ENCODE measurements at places on chromosomes 7 and 10.

- no peak for DNase-seq
These were observed 14.9 kb downstream of the DUSP5 start for GRCh38 chr10:110512461-110513187.

GRCh38 chr10:78995987-78996791, 72.6 kb upstream of the ZMIZ1 start:
- no peak for DNase-seq

- no peak for DNase-seq
These were observed 52.8 kb upstream of the EEPD1 start for GRCh38 chr7:36100226-36100625.

- no peak for DNase-seq
These were observed 114.2 kb downstream of the EBF3 start for GRCh38 chr10:129849853-129850252.

GRCh38 chr10:74868392-74868977, 42.1 kb downstream of the KAT6B start:
- DNase-seq, result no peak

GRCh38 chr7:1540776-1541271, 10.3 kb downstream of the MAFK start:
- no peak for DNase-seq

GRCh38 chr7:44769776-44770294, 21.2 kb downstream of the ZMIZ2 start:
- no peak for DNase-seq

DNA sequence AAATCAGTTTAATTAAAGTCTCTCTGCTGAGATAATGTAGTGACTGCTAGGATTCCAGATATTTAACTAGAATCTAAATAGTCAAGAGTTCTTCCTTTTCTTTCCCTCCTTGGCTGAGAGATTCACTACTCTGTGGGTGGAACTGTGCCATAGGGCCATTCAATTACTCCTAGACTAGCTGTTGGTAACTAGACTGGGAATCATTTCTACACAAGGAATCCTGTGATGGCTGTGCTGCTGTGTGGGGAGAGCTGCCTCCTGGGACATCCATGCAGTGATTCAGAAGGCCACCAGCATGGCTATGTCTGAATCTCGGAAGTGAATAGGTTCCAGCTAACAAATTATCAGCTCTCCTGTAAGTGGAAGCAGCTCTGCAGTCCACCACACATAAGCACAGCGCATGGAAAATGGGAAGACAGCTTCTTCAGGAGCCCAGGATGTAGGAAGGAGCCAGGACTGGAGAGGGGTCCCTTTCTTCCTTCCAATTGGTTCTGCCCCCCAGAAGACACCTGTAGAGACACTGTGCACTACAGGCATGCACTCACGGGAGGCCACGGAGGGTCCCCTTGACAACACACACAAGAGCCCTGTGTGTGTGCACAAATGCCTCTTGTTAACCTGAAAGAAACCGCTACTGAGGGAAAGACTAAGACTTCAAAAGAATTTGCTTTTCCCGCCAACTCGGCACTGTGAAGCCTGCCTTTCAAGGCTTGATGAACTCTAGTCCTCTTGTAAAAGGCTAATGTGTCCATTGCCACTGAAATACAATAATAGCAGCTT, 66.5 kb downstream of the SCRN1 start:
- no peak for DNase-seq

DNA sequence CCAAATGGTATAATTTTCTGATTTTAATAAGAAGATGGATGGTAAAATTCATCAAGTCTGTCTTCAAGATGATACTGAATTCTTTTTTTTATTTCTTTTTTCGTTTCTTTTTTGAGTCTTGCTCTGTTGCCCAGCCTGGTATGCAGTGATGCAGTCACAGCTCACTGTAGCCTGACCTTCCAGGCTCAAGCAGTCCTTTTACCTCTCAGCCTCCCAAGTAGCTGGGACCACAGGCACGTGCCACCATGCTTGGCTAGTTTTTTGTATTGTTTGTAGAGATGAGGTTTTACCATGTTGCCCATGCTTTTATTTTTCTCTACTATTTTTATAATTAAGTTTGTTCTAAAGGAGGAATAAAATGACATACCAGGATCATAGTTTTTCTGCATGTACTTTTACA, 52.1 kb upstream of the HELLS start:
- DNase-seq, result no peak

- no peak for DNase-seq
These were observed 69.7 kb upstream of the FHIP2A start for GRCh38 chr10:114751856-114752255.

DNA sequence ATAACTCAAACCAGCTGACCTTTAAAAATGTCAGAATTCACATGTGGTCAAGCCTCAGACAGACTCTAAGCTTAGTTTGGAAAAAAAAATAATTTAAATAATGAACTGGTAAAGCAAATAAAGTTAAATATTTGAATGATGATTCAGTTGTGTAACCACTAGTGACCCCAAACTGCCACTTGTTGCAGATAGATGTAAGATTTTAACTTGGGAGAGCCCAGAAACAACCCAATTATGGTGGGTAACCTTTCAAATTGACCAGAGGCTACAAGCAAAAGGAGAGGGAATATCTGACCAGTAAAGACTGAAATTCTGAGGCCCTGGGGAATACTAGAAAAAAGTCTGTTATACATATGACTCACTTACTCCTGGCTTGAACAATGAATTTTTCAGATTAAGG, 268.1 kb downstream of the HPSE2 start:
- no peak for DNase-seq

GRCh38 chr7:73822319-73823173, 8.2 kb upstream of the CLDN4 start:
- no peak for DNase-seq

GRCh38 chr7:70720191-70720873, 411.6 kb upstream of the GALNT17 start:
- DNase-seq, result no peak

GRCh38 chr7:137755427-137755826, 91.3 kb downstream of the DGKI start:
- DNase-seq, result no peak

DNA sequence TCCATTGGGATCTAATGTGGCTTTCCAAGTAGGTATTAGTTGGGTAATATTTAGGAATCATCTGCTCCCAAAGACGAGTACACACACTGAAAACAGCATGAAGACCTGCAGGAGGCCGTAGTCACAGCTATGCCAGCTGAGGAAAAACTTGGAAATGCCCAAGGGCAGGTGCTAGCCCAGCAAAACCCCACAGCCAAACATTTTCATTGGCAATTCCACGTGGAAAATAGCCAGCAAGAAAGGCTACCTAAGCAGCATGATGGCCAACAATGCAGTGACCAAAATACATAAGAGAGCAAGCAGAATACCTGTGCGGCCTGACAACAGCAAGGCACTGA, 32.7 kb downstream of the DOCK4 start:
- DNase-seq, result no peak

DNA sequence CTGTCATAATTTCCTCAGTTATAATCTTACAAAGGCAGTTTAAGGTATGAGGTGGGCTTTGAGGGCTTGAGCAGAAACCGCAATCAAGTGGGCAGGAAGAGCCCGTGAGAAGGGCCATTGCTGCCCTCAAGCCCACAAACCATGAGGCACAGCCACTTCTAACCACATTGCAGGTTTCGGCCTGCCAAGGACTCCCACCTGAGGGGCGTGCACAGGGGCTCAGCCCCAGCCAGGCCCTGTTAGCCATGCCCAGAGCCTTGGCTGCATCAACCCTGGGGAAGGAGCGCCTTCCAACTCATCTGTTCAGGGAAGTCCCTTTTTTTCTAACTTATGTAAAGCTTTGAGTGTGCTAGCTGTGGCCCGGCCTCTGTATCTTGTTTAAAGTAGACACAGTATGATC, 5.9 kb upstream of the FFAR4 start:
- no peak for DNase-seq

DNA sequence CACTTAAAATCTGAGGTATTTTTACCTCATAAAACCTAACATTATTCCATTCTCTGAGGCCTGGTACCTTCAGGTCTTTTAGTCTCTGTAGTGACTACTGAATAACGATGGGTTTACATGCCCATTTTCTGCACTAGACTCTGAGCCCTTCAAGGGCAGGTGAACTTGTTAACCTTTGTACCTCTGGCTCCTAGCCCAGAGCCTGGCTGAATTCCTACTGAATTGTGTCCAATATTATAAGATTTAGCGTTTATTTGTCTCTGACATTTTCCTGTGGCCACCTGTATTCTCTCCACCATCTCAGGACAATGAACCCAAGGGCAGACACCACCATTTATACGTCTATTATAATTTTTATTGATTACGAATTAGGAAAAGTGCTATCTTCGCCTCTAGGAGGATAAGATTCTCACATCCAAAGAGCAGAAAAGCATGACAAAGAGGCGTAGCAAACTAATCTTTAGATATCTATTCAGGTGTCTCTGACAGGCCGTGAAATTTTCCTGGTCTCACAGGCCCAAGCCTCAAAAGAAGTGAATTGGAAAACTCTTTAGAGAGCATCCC, 27.9 kb upstream of the HNRNPH3 start:
- no peak for DNase-seq

Data from T-helper 22 cell (primary cell).